DMS79 (cell line): ENCODE measurements at places on chromosomes 3 and 15.

- no peak for DNase-seq
These were observed 266.5 kb downstream of the ADAMTS17 start for GRCh38 chr15:100075229-100075628.

DNA sequence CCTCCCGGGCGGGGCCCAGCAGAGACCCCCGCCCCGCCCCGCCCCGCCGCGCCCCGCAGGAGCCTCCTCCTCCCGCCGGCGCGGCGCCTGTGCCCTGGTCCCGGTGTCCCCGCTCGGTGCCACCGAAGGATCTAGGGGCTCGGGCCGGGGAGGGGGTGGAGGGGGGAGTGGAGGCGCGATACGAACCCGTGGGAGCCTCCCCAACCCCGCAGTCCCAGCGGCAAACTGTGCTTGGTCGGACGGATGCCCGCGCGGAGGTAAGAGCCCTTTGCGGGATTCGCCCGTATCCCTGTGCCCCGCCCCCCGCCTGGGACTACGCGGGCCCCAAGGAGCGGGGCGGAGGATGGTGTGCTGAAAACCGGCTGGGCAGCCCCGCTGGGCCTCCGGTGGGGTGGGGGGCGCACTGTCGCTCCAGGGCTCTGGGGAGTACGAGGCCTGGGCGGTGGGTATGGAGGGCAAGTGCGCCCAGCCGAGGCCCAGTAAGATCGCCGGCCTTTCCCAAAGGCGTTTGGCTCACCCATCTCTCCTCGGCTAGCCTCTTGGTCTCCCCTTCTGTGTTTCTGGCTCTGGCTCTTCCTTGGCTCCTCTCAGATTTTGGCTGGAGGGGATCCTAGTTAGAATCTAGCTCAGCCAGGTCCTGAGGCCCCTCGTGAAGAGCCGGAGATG is 65.6 kb upstream of the POLG start:
- no peak for DNase-seq

- no peak for DNase-seq
These were observed 468.6 kb downstream of the SHQ1 start for GRCh38 chr3:72379500-72380187.

DNA sequence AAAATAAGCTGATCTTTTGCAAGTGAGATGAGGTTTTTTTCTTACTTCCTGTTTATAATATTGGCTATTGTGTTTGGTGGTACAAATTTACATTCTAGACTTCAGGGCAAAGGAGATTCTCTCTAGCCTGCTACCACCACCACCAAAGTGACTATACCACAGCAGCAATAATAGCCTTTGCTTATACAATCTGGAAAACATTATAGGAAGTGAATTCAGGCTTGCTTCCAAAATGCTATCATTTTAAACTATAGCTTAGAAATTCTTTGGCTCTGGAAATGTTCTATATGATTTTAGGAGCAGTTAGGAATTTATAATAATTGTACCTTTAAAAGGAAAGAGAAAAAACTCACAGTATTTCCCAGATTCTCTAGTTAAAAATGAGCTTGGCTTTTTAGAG is 94.4 kb downstream of the TFG start:
- DNase-seq = no peak

DNA sequence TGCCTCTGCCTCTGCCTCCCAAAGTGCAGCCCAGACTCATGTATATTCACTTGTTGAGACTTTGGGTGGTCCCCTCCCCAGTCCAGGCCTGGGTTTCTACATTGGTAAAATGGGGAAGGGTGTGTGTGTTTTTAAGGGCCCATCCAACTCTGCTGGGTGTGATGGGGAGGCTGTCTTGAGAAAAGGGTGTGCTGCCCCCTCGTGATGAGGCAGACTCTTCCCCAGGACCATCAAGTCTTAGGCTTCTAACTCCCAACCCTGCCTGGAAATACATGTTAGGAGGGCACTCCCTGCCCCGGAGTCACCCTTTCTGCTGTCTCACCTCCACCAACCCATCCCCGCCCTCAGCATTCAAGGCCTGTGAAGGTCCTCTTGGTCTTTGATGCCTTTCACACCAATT is 4.4 kb upstream of the PTPN23 start:
- no peak for DNase-seq

DNA sequence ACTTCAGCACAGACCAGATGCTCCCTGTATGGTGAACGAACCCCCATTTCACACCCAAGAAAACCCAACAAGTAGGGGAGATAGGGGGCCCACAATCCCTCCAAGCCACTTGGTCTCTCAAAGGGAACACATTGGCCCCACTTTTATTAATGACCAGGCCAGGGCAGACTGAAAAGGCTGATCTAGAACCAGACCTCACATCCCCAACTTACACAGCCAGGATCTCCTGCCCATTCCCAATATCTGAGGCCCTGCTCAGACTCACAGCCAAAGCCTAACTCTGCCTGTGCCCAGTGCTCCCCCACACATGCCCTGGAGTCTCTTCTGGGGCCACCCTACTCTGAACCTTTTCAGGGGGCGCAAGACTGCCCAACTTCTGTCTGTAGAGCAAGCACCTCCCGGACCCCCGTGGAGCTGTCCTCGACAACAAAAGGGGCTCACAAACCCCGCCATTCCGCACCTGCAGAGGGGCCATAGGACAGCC is 1.8 kb downstream of the PLXNB1 start:
- DNase-seq = no peak
